ENCODE measurements at places on chromosomes 11 and 22. TPM values are rescaled to one million over a fixed set of nuclear protein-coding genes. Genes with fewer than 3 reads are reported as not detected.

ANKK1 gene
- total RNA-seq: not detected

DNA sequence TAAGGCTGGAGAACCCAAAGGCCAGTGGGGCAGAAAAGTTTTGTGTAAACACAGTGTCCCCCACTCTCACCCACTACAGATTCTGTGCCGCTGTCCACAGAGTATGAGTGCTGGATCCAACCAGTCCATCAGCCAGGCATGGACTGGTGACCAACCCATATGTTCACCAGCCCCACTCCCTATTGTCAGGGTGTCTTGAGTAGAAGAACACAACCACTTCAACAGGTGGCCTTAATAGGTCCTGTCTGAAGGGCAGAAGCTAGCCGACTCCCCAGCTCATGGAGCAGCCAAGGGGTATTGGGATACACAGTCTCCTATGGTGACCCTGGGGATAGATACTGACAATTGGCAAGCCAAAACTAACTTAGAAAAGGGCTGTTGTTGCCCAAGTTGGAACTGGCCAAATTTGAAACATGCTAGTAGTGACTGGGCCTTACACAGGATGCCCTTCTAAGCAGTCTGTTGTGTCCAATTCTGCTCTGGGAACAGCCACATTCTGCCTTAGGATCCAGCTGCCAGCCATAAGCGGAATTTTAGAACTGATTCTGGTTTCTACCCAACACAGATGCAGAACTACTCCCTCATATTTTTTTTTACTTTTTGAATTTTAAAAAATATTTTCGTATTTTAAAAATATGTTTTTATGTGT lies 19.8 kb upstream of the PGM2L1 start:
- DNase-seq: no peak

DNA sequence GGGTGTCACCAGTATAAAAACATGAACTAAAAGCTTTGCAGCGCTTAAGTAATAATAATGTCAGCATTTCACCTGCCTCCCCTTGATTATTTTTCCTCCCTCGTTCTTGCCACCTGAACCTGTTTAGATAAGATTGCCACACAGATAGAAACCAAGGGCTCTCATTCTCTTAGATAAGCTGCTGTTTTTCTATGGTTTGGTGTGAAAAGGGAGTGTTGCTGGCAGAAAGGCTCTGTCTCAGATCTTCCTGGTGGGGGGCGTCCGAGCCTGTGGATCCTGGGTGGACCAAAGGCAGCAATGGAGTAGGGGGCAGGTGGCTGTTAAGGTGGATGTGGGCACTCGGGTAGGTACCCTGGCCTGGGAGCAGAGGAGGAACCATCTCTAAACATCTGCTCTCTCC lies 147.5 kb downstream of the ST3GAL4 start:
- DNase-seq: peak; percentile 18

DNA sequence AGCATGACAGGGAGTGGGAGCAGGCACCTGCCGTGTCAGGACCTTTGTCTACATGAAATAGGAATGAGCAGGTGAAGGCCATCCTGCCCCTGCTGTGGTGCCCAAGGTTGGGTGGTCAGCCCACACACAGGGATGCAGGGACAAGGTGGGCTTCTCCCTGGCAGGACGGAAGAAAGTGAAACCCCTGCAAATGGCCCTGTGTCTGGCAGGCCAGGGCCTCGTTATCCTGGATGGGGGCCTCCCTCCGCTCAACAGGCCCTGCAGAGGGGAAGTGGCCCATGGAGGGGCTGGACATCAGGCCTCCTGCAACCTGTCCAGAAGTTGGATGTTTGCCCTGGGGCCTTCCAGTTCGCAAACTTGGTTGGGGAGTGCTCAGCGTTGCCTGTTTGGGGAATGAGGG lies 14.9 kb downstream of the TOB2 start:
- no peak for DNase-seq

DNA sequence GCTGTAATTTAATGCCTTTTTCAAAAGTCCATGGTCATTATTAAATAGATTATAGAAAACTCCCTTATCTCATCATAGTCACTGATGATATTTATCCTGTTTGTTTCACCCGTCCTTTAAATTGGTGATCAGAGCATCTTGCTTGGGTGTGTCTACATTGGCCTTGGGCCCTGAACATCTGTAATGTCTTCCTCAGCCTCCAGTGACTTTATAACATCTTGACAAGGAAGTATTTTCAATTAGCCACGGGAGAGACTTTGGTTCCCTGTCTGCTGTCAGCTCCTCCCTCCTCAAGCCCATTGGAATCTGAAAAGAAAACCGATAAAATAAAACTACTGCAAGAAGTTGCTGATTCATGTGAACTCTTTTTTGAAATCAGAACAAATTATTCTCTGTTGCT lies 116.9 kb upstream of the TTC12 start:
- DNase-seq: no peak

DNA sequence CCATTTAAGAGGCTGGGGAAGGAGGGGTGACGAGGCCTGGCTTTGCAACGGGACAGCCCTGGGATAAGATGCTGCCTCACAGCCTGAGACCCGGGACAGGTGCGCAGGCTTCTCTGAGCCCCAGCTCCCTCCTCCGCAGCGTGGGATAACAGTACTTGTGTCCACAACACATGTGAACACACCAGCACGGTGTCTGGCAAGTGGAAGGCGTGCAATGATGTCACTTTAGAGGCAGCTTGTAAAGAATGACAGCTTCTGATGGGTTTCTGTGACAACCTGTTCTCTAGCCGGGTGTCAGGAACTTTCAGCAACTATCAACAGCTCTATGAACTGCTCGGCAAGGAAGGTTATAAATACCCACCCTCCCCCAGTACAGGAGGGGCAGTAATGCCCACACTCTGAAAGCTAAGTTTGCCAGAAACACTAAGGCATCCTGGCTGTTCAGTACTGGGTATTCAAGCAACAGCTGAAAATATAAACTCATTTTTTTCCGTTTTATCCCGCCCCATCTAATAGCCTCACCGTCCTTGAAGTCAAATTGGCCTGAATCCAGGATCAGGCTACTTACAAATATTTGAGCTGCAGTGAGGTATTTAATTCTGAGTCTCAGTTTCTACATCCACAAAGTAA lies 59.7 kb downstream of the MYH9 start:
- DNase-seq: no peak

Measured in posterior vena cava (tissue), 2 donors.